Stimulated activated CD4-positive, alpha-beta T cell treated with anti-CD3 and anti-CD28 coated beads, Interleukin-4, amount 100 ng/mL, for 1 hour (primary cell): ENCODE measurements at places on chromosomes 2 and 18.

- no peak for DNase-seq
These were observed 53.3 kb downstream of the FTCDNL1 start for GRCh38 chr2:199797431-199798403.

DNA sequence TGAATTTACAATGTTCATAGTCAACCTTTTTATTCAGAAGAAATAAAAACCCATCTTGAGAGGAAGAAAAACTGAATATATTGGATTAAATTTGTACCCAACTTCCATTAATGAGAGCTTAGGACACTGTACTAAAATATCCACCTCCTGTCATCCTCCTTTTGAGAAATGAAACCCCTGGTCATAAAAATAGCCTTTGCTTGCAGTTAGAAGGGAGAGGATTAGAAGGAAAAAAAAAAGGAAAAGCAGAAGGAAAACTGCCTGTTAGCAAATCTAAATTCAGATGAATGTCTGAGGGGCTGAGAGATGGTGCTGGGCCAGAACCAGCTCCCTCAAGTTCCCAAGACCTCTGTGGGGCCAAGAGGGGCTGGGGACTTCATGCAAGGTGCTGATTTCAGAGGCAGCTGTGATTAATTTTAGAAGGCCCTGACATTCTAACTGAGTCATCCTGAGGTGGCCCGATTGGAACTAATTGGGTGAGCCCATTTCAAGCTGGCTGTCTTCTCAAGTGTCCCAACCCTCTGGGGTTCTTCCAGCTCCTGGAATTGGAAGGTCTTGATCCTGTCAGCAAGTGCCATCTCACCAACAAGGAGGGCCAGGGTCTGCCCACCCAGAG lies 38.4 kb upstream of the BIN1 start:
- no peak for DNase-seq

GRCh38 chr18:67135981-67136380 lies 380.5 kb downstream of the DSEL start:
- no peak for DNase-seq

DNA sequence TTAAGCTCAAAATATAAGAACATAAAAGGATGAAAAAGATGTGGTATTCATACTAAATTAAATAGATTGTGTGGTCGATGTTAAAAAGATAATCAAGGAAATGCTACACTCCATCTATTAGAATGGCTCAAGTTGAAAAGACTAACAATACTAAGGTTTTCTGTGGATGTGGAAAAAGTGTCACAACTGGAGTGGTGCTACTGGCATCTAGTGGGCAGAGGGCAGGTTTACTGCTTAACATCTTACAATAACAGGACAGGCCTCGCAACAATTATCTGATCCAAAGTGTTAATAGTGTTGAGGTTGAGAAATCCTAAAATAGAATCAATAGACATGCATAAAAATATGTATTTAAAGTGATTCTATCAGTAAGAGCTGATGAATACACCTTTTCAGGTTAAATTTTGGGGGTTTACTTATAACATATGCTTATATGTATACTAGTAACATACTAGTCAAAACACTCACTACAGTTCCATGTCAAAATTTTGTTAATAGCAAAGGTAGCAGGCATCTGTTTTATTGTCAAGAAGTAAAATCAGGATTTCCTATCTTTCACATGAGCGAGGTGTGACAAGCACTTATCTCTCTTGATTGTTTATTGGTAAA lies 91.5 kb upstream of the TMEFF2 start:
- DNase-seq = no peak

GRCh38 chr2:989781-990467 lies 39.3 kb downstream of the SNTG2 start:
- DNase-seq = no peak

GRCh38 chr2:1601471-1602277 lies 142.6 kb downstream of the PXDN start:
- DNase-seq = no peak

DNA sequence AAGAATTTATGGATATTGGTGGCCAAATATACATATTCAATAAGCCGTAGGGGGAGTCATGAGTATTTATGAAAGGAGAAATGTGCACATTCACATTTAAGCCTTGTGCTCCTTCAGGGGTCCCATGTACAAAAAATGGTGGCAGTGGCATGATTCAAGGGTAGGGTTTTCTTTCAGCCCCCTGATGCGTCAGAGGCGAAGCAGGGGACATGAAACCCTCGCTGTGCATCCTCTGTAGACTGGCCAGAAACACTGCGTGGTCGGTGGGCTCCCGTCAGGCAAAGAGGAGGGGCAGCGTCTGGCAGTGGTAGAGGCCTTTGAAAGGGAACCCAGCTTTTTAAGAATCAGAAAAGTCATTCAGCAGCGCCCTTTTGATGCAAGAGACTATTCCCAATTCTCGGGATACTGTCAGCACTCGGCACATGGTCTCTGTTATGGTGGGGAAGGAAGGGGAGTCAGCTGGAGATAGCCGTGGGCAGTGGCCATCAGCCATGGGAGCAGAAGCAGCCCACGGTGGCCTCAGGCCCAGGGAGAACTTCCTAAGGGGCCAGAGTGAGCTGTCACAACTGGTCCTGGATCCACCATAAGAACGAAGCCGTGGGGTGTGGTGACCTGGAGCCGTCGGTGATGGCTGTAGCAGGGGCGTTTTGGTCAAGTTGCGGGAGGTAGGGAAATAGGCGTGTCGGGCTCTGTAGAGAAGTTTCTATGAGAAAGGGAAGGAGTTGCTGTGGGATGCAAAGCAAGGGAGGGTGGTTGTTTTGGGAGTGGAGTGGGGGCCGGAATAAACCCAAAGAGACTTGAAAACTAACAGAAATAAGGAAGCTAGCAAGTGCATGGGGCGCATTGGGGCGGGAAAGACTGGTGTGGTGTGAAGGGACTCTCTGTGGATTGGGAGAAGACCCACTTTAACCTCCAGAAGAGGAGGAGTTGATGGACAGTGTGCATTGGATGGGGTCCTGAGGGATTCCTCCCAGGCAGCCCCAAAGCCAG lies 95.6 kb downstream of the SH3BP4 start:
- no peak for DNase-seq

DNA sequence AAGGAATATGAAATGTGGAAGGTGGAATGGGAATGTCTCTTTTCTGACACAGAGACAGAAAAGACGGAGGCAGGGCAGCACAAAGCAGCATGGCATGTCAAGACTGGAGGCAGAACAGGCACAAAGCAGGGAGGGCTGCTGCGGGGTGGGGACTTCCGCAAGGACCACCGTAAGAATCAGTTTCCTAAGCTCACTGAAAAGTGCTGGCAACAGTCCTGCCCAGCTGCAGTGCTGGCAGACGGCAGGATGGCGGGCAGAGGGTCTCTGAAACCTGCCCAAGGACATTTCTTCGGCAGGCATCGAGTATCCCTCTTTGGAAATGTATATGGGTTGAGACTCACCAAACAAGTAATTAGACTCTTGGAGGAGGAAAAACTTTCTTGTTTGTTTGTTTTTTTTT lies 54.9 kb downstream of the FAM178B start:
- DNase-seq = no peak

DNA sequence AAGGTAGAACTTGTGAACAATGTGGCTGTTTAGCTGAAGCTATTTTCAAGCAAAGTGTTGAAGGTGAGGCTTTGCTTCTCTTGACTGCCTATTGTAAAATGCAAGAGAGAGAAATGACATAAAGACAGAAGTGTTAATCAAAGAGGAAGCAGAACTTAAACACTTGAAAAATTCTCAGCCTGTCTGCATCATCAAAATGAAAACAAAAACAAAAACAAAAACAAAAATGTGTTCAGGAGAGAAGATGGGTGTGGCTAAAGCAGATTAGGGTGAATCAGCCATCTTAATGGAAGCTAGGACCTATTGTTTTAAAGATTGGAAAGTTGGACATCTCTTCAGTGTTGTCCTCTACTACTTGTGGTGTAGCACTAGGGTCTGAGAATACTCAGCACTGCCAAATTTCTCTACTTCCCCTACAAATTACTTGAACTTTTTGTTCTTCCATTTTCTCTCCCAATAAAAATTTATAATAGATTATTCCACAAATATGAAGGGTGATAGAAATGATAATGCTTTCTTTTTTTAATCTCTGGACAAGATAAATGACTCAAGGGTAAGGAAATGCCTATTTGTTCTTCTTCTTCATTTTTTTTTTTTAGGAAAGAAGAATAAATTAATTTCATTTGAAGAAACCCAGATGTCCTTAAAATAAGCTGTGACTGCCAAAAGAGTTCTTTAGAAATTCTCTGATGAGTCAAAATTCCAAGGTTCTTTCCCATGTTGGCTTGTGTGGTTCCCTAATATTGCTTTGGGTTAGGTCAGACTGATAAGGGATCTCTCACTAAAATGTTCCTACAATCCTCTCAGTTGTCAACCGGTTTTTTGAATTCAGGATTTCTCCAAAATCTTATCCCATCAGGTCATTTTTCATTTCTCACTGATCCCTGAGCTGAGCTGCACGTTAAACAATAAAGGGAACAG lies 571.2 kb upstream of the ZEB2 start:
- no peak for DNase-seq
